ENCODE measurements at places on chromosomes 6 and 20. TPM values are rescaled to one million over a fixed set of nuclear protein-coding genes. Genes with fewer than 3 reads are reported as not detected.

Gene ADGRF5
- not detected for polyA plus RNA-seq

Gene ELOVL5
- 44.7 TPM for polyA plus RNA-seq

Gene SIM1
- polyA plus RNA-seq: not detected

Gene HLA-F
- polyA plus RNA-seq: 283 TPM

Gene ELOVL2
- not detected for polyA plus RNA-seq

Gene LZTS3
- polyA plus RNA-seq: 0.45 TPM
